ENCODE measurements at places on chromosomes 6 and 20. TPM values are rescaled to one million over a fixed set of nuclear protein-coding genes. Genes with fewer than 3 reads are reported as not detected.

The CST3 gene
- polyA plus RNA-seq = 167 TPM

The SLC17A1 gene
- not detected for polyA plus RNA-seq

The COL20A1 gene
- 1.3 TPM for polyA plus RNA-seq

The PNPLA1 gene
- not detected for polyA plus RNA-seq

The LRFN2 gene
- polyA plus RNA-seq = not detected

Data from Purkinje cell (primary cell).